Fibroblast of skin of back (primary cell): ENCODE measurements at places on chromosomes 11 and 22.

DNA sequence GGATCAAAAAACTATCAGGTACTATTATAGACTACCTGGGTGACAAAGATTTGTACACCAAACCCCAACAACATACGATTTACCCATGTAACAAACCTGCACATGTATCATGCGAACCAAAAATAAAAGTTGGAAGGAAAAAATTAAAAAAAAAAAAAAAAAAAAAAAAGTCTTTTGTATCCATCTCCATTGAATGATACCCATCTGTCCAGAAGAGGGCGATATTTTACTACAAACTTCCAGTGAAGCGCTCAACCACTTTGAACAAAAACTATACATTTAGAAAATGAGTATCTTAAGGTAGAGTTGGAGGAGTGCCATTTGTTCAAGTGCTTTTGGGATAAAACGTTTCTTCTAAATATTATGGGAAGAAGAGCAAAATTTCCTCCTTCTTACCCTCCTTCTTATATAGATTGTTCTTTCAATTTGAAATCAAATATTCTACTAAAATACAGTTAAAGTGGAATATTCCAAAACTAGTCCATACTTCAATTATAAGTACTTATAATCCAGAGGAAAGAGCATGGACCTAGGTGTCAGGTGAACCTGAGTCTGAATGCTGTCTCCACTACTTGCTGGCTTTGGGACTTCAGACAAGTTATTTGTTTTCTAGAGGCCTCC, 23.3 kb downstream of the ARL14EP start:
- DNase-seq, result peak; percentile 65

GRCh38 chr22:22558972-22559603, at the start of gene PRAME:
PRAME (minus strand) TSS chr22:22559265; CDS start chr22:22556832, 2,433 bp downstream.
- DNase-seq, result peak; percentile 31

DNA sequence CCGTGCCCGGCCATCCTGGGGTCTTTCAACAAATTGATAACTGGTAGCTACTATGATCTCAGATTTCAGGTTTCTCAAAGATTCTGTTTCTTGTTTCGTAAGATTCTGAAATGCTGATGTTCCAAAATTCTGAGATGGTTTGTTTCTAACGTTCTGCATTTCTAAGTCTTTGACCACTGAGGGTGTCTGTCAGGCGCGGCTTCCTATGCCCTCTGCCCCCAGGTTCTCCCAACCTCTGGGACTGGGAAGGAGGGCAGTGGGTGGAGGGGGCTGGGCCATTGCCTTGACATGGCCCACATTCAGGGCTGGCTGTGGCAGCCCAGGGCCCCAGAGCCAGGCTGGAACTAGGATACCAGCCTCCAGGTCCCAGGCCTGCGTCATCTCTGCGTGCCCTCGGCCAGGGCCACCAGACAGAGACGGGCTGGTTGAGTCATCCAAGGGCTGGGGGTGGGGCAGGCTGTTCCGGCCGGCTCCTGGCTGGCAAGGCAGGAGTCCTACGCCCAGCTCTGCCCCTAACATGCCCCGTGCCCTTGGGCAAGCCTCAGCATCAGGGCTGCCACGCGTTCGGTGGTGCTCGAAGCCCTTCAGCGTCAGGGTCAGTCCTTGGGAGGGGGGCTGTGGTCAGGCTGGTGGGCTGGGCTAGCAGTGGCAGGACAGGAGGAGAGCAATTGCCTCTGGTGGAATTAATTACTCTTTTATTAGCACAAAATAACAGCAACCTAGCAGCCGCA, 5.2 kb downstream of the TMEM134 start:
- DNase-seq, result no peak

DNA sequence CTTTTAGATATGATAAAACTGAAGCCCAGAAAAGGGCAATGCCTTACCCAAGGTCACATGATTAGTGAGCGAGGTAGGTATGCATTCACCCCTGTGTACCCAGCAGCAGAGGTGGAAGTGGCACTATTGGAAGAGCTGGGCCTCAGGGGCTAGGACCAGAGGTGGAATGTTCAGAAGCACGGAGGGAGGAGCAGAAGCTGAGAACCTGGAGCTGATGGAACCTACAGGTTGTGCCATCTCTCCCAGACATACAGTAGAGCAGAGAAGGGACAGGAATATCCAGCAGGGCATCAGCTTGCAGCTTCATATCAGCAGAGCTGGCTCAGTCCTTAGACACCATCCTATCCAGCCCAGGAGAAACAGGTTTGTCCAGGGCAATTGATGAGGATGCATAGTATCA, 14.6 kb upstream of the FCHSD2 start:
- DNase-seq, result no peak

- no peak for DNase-seq
Observed at GRCh38 chr11:120326845-120327281, 1.8 kb downstream of the TLCD5 start.

DNA sequence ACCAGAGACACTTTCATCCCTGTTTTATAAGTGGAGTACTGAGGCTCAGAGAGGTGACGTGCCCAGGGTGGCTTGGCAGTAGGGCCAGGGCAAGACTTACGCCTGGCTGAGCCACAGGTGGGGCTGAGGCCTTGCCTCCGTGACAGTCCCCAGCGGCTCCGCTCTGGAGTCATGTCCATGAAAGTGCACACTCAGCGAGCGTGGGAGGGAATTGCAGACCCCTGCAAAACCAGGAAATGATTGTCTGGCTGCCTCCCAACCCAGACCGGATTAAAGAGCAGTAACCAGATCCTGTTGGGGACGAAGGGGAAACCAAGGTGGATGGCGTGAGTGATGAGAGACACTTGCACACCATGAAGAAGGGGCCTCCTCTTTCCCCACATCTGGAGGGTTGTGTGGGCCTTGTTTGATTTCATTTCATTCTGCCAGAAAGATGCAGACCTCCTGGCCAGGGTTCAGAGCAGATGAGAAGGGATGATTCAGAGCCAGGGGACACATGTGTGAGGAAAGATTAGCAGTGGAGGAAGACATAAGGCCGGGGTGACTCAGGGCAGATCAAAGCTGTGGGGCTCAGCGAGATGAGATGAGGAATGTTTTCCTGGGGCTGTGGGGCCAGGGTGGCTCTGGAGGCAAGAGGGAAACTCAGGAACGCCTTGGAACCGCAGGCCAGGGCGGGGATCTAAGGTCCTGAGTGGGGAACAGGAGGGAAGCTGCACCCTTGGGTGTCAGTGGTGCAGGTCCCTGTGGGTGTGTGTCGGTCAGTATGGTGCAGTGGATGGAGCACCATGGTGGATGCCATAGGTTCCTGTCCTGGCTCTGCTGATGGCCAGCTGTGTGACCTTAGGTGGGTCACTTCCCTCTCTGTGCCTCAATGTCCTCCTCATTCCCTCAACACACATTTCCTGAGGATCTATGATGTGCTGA, 29.9 kb upstream of the LRRC32 start:
- DNase-seq, result peak; percentile 93

DNA sequence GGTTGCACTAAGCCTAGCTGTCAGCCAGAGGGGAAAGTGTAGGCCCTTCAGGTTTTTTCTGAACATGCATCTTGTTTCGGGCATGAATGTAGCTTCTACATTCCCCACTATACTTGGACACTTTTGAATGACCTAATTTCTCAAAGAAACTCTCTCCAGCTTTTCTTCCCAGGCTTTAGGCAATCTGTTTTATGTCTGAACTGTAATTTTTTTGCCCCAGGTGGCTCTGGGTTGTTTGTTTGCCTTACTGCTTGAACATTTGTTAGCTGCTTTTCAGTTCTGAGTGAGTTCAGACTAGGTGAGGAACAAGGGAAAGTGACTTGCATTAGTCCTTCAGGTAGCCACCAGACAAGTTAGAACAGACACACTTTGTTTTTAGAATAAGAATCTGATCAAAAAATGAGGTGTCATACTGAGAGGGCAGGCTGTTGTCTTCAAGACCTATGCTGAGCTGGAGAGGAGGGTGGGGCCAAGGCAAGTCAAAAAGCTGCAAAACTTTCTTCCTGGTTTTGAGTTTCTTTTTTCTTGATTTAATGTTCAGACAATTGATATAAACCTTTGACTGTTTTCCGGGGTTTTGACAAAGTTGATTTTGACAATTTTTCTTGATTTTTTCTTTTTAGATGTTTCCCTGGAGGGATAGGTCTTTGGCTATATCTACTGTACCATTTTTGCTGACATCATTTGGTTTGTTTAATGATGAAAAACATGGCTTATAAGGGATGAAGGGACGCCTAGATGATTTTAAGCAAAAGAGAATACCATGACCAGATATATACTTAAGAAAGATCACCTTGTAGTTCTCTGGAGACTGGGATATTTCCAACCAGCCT, 182.8 kb downstream of the WNT11 start:
- no peak for DNase-seq

DNA sequence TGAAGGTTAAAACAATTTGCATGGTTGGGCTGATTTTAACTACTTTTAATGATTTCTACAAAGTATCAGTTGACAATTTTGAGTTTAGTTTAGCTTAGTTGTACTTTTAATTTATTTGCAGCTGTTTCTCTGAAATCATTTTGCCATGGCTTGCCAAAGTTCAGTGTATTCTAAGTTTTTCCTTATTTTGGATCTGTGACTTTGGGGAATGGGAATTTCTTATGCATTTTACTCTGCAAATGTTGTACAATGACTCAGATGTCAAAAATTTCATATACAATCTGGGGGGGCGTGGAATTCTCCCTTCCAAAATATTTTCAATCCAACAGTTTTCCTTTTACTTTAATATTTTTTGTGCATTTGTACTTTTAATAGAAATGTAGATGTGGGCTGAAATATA, 8.9 kb upstream of the DCHS1 start:
- DNase-seq, result peak; percentile 58

- DNase-seq, result no peak
Observed at GRCh38 chr22:28411125-28411524, 268.5 kb downstream of the TTC28 start.

GRCh38 chr11:106222626-106223025, 145.2 kb downstream of the AASDHPPT start:
- DNase-seq, result no peak
